ENCODE measurements at places on chromosomes 2 and 18.

- no peak overlapping the region for H3K27ac ChIP-seq
- no peaks in the 10 kb centered on the region for H3K36me3 ChIP-seq
- no peaks in the 10 kb centered on the region for H3K4me1 ChIP-seq
- no peaks in the 10 kb centered on the region for H3K27me3 ChIP-seq
- DNase-seq: no peak
These were observed 5.3 kb downstream of the MAB21L4 start for GRCh38 chr2:240890691-240891090.

DNA sequence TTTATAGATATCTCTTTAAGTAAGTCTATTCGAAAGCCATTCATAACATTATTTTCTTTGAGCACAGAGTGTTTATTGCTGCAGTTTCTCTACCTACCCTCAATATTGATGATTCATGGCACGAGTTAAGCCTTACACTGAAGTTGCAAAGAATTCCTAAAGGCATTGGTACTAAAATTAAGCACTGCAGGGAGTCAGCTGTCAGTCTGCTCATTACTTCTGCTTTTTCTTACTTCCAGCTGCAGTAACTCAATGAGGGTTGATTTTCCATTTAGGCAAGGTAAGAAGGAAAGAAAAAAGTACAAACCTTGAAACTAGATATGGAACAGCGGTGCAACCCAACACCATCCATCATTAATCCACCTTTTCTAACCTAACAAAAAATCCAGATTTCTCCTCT, 65.2 kb downstream of the RNF152 start:
- DNase-seq: no peak
- H3K27me3 ChIP-seq: no peaks in the 10 kb centered on the region

DNA sequence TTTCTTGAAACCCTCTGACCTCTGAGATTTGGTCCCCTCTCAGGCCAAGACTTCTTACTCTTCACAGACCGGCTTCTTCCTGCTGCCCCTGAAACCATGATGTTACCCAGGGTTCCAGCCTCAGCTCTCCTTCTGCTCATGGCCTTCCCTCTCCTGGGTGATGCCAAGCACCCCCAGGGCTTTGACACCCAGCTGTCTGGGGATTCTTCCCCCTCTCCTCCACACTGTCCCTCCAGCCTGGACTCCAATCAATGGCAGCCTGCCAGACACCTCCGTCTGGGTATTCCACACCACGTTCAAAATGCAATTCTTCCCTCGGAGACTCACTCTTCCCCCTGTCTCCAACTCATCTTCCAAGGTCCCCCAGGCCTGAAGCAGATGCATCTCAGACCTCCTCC, 25.0 kb downstream of the SPP2 start:
- no peaks in the 10 kb centered on the region for H3K27me3 ChIP-seq
- no peaks in the 10 kb centered on the region for H3K4me1 ChIP-seq
- H3K36me3 ChIP-seq: no peaks in the 10 kb centered on the region
- peak; percentile 84 for DNase-seq
- H3K27ac ChIP-seq: no peak overlapping the region

GRCh38 chr2:177021706-177022343, 190.8 kb upstream of the HNRNPA3 start:
- no peak overlapping the region for H3K4me3 ChIP-seq
- no peaks in the 10 kb centered on the region for H3K4me1 ChIP-seq
- no peak overlapping the region for H3K27ac ChIP-seq
- no peaks in the 10 kb centered on the region for H3K36me3 ChIP-seq
- H3K27me3 ChIP-seq: no peaks in the 10 kb centered on the region
- DNase-seq: no peak

GRCh38 chr2:198054299-198054698, 249.9 kb downstream of the PLCL1 start:
- H3K36me3 ChIP-seq: no peaks in the 10 kb centered on the region
- no peak for DNase-seq
- H3K27me3 ChIP-seq: no peaks in the 10 kb centered on the region
- no peak overlapping the region for H3K4me3 ChIP-seq
- H3K4me1 ChIP-seq: peaks cover 23% of the 10 kb centered on the region

- no peaks in the 10 kb centered on the region for H3K27me3 ChIP-seq
- peak overlapping the region; percentile 90 for H3K4me3 ChIP-seq
- DNase-seq: no peak
- no peaks in the 10 kb centered on the region for H3K36me3 ChIP-seq
- peak overlapping the region; percentile 94 for H3K27ac ChIP-seq
These were observed 316 bp downstream of the CRIM1 start for GRCh38 chr2:36355890-36356297.

DNA sequence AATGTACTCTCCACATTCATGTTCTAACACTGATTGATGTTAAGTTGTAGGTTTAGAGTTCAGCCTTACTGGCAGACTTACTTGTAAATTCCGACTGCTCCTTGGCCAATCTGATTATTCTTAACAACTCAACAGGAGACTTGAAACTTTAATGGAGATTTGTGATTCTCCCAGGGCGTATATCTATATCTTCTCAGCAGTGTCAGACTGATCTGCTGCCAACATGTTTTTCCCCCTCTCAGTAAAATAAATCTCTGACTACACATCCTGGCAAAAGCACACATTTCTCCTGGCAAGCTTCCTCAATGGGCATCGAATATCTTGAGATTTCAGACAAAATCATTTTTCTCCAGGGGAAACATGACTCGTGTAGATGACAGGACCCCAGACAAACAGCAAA, 1041.2 kb downstream of the DPP10 start:
- H3K27ac ChIP-seq: no peak overlapping the region
- no peak for DNase-seq
- no peak overlapping the region for H3K4me3 ChIP-seq
- H3K27me3 ChIP-seq: no peaks in the 10 kb centered on the region
- no peaks in the 10 kb centered on the region for H3K36me3 ChIP-seq

GRCh38 chr18:45526114-45526841, 89.0 kb upstream of the SLC14A2 start:
- no peak overlapping the region for H3K4me3 ChIP-seq
- DNase-seq: no peak
- H3K27me3 ChIP-seq: no peaks in the 10 kb centered on the region
- H3K36me3 ChIP-seq: no peaks in the 10 kb centered on the region
- H3K4me1 ChIP-seq: peaks cover 34% of the 10 kb centered on the region

DNA sequence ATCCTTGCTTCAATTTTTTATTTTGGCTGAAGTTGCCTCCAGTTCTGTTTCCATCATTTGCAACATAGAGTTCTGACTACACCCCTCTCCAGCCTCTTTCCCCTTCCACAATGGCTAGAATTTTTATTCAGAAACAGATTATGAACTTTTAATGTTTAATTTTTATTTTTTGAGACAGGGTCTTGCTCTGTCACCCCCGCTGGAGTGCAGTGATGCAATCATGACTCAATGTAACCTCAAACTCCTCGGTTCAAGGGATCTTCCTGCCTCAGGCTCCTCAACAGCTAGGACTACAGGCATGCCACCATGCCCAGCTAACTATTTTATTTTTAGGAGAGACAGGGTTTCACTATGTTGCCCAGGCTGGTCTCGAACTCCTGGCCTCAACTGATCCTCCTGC, 2.8 kb downstream of the NTSR2 start:
- no peak for DNase-seq
- H3K27ac ChIP-seq: no peak overlapping the region
- no peak overlapping the region for H3K4me3 ChIP-seq
- H3K27me3 ChIP-seq: no peaks in the 10 kb centered on the region
- H3K4me1 ChIP-seq: no peaks in the 10 kb centered on the region

GRCh38 chr2:217097346-217097745, 237.5 kb upstream of the TNP1 start:
- no peaks in the 10 kb centered on the region for H3K36me3 ChIP-seq

GRCh38 chr2:39484206-39484605, 47.1 kb upstream of the MAP4K3 start:
- H3K4me3 ChIP-seq: no peak overlapping the region
- no peak overlapping the region for H3K27ac ChIP-seq
- DNase-seq: no peak
- no peaks in the 10 kb centered on the region for H3K27me3 ChIP-seq

DNA sequence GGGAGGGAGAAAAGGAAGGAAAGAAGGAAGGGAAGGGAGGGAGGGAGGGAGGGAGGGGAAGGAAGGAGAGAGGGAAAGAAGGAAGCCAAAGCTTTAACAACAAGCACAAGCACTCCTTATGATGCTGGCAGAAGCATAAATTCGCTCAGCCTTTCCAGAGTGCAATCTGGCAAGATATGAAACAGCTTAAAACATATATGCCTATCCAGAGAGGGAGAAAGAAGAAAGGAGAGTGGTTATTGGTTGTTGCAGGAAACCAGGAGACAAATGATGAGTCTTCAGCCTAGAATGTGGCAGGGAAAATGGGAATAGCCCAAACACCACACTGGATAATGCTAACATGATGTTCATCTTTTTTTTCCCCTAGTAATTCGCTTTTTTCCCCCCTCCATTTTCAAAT, 64.0 kb downstream of the STPG4 start:
- H3K4me3 ChIP-seq: no peak overlapping the region
- DNase-seq: no peak
- H3K27me3 ChIP-seq: no peaks in the 10 kb centered on the region
- H3K36me3 ChIP-seq: no peaks in the 10 kb centered on the region
- peaks cover 29% of the 10 kb centered on the region for H3K4me1 ChIP-seq
- H3K27ac ChIP-seq: no peak overlapping the region

DNA sequence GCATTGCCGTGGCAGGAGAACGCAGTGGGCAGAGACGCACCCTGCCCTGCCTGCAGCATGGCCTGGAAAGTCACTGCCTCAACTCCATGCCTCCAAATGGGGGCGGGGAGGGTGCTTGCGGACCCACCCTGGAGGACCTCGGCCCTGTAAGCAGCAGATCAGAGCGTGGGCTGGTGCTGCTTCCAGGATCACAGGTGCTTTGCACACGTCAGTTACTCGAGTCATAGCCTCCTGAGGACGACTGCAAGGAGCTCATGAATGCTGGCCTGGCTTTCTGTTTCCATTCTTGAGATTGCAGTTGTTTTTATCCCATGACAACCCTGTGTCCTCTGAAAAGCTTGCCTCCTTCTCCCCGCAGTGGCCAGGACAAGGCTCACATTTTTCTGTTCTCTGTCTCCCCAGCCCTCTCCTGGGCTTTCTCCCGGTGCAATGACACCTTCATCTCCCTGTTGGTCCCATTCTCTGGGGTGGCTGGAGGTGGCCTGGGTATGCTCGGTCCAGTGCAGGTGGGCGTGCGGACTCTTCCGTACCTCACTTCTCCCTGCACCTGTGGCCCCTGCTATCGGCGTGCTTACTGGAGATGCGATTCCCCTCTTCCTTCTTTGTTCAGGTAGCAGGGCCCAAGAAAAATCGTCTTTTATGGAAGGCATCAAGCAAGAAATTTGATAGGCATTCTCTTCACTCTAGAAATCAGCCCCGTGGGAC, 208.0 kb downstream of the GBX2 start:
- H3K27me3 ChIP-seq: no peaks in the 10 kb centered on the region
- no peak overlapping the region for H3K27ac ChIP-seq
- no peak overlapping the region for H3K4me3 ChIP-seq
- H3K4me1 ChIP-seq: no peaks in the 10 kb centered on the region

DNA sequence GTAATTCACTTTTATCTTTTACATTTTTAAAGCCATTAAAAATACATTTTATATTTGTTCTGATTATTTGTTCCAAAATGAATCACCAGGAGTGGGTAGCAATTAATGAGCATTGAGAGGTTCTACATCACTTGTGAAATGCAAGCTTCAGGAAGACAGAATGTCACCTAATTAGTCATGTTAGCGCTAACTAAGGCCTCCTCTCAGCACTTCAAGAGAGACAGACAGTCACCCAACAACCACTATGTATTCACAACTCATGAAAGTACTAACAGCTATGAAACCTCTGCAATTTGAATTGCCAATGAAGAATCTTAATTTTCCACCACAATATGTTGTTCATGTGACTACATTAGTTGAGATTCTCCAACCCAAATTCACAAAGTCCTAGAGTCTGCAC, 611.0 kb downstream of the KCNJ3 start:
- H3K4me1 ChIP-seq: no peaks in the 10 kb centered on the region
- no peaks in the 10 kb centered on the region for H3K36me3 ChIP-seq
- no peak for DNase-seq
- H3K4me3 ChIP-seq: no peak overlapping the region
- H3K27ac ChIP-seq: no peak overlapping the region

GRCh38 chr2:28291811-28292440, 100.7 kb upstream of the FOSL2 start:
- no peaks in the 10 kb centered on the region for H3K27me3 ChIP-seq
- no peak for DNase-seq
- H3K4me1 ChIP-seq: no peaks in the 10 kb centered on the region
- H3K4me3 ChIP-seq: no peak overlapping the region
- no peaks in the 10 kb centered on the region for H3K36me3 ChIP-seq

DNA sequence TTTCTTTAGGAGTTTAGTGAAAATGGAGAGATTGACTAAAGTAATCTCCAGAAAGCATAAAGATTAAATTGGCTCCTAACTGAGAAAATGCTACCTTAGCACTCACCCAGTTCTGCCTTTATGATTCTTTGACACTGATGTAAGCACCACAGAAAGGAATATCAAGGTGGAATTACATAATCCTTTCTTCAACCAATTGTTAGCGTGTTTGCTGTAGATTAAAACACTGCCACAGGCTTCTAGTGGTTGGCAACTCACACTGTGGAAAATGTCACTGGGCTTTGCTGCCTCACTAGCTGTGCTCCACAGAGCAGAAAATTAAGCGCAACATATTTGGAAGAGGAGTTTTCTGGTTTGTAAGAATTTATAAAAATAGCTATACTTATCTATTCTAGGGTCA, 104.1 kb downstream of the DLGAP1 start:
- H3K4me3 ChIP-seq: no peak overlapping the region
- no peaks in the 10 kb centered on the region for H3K36me3 ChIP-seq
- no peak for DNase-seq
- no peaks in the 10 kb centered on the region for H3K4me1 ChIP-seq
- H3K27ac ChIP-seq: no peak overlapping the region
- no peaks in the 10 kb centered on the region for H3K27me3 ChIP-seq

GRCh38 chr2:11547912-11548497, 14.2 kb downstream of the GREB1 start:
- no peak overlapping the region for H3K4me3 ChIP-seq
- no peak overlapping the region for H3K27ac ChIP-seq
- H3K27me3 ChIP-seq: no peaks in the 10 kb centered on the region
- DNase-seq: no peak

GRCh38 chr18:39519741-39520140, 1954.1 kb upstream of the CELF4 start:
- H3K27me3 ChIP-seq: no peaks in the 10 kb centered on the region
- no peaks in the 10 kb centered on the region for H3K4me1 ChIP-seq
- H3K4me3 ChIP-seq: no peak overlapping the region
- no peaks in the 10 kb centered on the region for H3K36me3 ChIP-seq

Measured in esophagus muscularis mucosa (tissue), 4 donors.